ENCODE measurements at places on chromosomes 5 and 9.
A peak's percentile ranks its signal among the peaks of the same experiment; 100 is the strongest.

DNA sequence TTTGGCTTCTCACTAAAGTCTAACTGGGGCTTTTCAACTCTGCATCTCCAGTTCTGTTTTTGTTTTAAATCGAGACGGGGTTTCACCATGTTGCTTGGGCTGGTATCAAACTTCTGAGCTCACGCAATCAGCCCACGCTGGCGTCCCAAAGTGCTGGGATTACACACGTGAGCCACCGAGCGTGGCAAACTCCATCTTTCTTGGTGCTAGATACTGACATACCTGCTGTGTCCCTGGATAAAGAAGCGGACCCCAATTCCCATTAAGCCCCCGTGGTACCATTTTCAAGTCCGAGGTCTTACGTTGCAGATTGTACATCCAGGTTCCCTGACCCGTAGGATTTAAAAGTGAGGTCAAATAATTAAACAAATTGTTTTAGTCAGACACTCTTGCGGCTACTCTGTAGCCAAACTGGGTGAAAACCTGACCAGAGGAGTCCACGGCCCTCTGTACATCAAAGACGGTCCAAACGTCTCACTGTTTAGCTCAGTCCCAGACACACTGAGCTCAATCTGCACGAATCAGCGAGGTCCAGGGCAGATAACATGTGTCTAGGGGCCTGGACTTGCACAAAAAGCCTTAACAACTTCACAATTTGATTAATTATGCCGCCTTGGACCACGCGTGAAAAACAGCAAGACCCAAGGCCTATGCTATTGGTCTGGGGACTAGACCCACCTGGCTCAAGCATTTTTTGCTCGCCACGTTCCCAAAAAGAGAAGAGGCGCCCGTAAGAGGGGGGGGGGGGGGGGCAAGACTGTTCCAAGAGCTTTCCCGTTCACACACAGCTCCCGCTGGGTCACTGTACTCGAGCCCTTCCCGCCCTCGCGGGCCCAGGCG, 727 bp upstream of the DNAJA1 start:
- DNase-seq, result no peak

- DNase-seq, result peak; percentile 90
Observed at GRCh38 chr9:127734747-127735529, at the start of gene TOR2A. Gene TOR2A, minus strand, starts transcription at chr9:127735294. Its CDS starts 24 bp downstream, at chr9:127735270.

- no peak for DNase-seq
Observed at GRCh38 chr9:109447329-109448076, 50.6 kb downstream of the PTPN3 start.

GRCh38 chr5:37954561-37954960, 114.7 kb upstream of the GDNF start:
- DNase-seq, result no peak

- no peak for DNase-seq
Observed at GRCh38 chr9:116154334-116154975, 864 bp downstream of the PAPPA start.

DNA sequence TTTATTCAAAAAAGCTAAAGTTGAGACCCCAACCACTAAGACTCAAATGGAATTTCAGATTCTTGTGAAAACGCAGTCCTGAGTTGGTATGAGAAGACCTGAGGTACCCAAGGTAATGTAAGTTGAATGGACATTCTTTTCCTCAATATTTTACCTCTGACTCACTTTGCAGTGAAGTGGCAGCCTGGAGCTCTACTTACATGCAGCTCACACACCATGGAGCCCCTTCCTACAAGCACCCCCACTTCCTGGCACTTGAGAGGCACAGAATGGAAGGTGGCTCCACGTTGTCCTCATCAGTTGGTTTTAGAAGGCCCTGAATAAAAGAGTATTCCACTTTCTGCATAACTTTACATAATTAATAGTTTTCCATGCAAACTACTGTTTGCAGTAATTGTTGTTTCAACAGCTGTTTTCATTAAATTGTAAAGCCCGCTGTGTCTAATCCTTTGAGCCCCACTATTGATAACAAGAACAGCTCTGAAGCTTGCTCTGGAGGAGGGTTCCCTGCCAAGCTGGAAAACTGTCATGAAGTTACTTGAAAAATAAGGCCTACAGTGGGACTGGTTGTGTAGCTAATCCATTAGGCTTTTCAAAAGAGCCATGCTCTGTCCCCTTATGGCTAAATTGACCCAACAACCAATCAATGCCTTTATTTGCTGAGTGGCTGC, 102.2 kb upstream of the SPATA31D4 start:
- DNase-seq, result no peak

DNA sequence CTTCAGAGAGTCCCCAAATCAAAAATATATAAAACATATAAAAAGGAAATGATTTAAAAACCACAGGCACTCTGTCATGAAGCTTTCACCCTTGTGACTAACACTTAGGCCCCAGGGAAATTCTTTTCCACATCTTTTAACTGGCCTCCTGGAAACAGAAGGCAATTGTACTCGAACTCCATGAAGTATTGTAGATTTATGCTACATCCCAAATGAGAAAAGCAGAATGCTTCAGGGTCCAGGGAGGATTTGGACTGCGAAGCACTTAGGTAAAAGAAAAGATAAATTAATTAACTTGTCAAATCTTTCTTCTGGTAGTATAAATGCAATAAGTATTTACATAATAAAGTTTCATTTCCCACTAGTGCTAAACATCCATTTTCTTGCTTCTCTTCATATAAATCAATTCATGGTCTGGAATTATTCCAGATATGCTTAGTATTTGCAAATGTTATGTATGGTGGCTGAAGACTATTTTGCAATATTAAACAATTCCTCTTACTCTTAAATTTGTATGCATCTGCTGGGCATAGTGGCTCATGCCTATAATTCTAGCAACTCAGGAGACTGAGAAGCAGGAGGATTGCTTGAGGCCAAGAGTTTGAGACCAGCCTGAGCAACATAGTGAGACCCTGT, 64.9 kb upstream of the ELL2 start:
- no peak for DNase-seq

GRCh38 chr5:149490599-149491485, 60.4 kb downstream of the CSNK1A1 start:
- no peak for DNase-seq

DNA sequence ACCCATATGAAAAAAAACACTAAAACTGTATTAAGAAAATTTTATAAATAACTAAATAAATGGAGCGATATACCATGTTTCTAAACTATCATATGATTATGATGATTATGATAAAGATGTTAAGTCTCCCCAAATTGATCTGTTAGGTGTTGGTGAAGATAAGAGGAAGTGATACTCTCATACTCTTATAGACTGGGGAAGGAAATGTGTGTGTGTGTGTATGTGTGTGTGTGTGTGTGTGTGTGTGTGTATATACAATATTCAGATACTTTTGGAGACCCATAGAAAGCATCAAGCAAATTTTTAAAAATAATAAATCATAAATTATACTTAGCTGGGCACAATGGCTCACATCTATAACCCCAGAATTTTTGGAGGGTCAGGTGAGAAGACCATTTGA, 62.9 kb downstream of the TMEM232 start:
- DNase-seq, result no peak

DNA sequence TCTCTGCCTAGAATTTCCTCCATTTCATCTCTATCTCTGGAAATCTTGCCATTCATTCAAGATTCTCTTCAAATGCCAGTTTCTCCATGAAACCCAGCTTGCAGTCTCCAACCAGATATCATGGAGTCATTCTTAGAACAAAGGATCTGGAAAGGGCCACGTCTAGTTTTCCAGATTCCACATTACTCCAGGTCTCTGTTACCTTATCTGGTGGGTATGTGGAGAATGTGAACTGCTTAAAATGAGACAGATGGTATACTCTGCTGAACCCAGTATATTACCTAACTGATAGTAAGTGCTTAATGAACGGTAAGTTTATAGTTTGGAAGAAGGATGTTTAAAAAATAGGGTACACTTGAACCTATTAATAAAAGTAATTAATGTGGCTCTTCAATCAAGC, 52.3 kb upstream of the ZSWIM6 start:
- peak; percentile 72 for DNase-seq

DNA sequence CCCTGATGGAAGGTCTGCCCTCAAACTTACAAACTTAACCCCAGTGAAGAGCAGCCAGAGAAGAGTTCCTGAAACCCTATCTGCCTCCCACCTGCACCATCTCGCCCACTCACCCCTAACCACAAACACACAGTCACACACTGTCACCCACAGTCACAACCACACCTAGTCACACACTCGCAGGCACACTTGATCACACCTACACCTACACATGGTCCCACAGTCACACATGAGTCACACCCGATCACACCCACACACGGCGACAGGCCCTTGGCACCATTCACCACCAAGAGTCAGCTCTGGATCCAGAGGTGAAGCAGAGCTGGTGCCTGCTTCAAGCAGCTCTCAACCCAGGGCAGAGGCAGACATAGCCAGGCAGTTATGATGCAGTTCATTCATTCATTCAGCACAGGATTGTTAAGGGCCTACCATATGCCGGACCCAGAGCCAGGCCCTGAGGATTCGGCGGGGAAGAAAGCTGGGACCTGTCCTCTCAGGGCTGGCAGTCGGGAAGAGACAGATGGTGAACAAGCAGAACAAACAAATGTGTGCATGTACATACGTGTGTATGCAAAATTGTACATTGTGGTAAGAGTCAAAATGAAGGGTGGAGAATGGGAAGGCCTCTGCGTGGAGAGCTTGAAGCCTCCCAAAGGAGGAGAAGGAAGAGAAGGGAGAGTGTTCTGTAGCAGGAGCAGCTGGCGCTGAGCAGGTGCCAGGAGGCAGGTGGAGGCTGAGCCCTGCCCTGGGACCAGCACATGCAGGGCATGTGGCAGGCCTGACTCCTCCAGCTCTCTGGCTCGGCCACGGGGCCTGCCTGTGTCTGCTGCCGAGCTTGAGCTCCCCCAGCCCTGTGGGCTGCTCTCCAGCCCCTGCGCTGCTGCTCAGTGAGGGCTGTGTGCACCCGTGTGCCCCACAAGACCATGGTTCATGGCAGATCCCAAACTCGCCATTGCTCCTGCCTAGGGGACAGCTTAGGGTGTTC, 6.4 kb downstream of the TSPAN17 start:
- no peak for DNase-seq

- DNase-seq, result peak; percentile 38
Observed at GRCh38 chr9:128103589-128103962, 24.0 kb downstream of the PTGES2 start.

GRCh38 chr9:112308588-112308987, 24.8 kb downstream of the PTBP3 start:
- peak; percentile 48 for DNase-seq

DNA sequence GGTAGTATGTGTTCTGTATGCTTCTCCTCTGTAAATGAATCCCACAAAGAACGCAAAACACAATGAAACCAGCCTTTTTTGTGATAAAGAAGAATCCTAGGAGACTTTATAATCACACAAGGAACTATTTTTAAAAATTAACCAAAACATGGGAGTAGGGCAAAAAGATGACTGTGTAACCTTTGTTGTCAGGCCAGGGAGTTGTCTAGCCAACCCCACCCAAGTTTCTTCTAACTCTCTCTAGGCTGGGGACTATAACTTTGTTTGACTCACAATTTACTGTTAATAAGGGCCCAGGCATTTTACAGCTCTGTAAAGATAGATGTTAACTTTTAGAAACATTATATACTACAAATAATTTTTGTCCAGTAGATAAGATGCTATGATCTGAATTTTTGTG, 176.1 kb downstream of the ADAMTS12 start:
- DNase-seq, result no peak

- no peak for DNase-seq
Observed at GRCh38 chr5:92514896-92515295, 1066.1 kb downstream of the NR2F1-AS1 start.

DNA sequence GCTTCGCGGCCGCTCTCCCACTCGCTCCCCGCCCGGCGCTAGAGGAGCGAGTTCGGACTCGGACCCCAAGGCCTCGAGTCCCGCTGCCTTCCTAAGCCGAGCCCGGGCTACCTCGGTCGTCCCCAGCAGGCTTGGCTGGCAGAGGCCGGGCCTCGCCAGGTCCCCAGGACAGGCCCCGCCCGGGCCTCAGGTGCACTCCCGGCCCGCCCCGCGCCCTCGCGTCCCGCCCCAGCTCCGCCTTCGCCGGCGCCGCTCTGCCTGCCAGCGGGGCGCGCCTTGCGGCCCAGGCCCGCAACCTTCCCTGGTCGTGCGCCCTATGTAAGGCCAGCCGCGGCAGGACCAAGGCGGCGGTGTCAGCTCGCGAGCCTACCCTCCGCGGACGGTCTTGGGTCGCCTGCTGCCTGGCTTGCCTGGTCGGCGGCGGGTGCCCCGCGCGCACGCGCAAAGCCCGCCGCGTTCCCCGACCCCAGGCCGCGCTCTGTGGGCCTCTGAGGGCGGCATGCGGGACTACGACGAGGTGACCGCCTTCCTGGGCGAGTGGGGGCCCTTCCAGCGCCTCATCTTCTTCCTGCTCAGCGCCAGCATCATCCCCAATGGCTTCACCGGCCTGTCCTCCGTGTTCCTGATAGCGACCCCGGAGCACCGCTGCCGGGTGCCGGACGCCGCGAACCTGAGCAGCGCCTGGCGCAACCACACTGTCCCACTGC, at the start of gene SLC22A5:
Gene SLC22A5, plus strand, starts transcription at position 237 of the 707 bp plus-strand sequence. Its CDS starts 263 bp downstream, at position 500.
- peak; percentile 14 for DNase-seq

DNA sequence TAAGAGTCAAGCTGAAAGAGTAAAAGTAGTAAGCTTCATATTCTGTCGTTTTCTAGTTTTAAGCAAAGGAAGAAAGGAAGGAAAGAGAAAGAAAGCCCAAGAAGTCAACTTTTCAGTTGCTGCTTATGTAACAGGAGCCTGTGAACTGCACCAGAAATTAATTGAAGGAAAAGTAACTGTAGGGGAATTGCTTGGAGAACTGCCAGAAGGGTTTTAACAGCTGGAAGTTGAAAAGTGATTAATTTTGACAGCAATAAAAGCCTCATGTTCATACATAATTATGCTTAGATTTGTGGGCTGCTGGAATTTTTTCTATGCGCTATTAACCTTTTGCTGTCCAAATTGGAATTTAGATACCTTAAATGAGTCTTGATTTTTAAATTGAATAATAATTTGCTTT, 255.7 kb downstream of the ENC1 start:
- DNase-seq, result no peak

GRCh38 chr5:122354293-122354692, 42.3 kb downstream of the SNCAIP start:
- no peak for DNase-seq

- no peak for DNase-seq
Observed at GRCh38 chr5:159010661-159011442, 88.9 kb downstream of the EBF1 start.

DNA sequence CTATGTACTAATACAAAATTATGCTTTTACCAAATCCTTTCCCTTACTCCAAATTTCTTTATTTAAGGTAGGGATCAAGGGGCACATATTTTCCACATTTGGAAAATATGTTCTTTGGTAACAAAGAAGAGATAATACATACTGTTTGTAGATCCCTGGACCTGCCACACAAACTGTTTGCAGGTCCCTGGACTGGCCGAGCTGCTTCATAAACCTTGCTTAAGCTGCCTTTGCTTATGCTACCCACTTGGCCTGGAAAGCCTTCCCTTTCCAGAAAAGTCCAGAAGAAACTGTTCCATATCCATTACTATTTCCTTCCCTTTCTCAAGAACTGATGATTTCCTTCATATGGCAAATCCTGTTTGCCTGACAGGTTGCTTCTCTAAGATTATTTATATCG, 22.6 kb upstream of the DMXL1 start:
- no peak for DNase-seq

- DNase-seq, result no peak
Observed at GRCh38 chr5:1007221-1007680, 1.4 kb upstream of the NKD2 start.

- no peak for DNase-seq
Observed at GRCh38 chr5:68216245-68217046, 890 bp downstream of the PIK3R1 start.

- no peak for DNase-seq
Observed at GRCh38 chr9:84668196-84669012, 1.1 kb upstream of the NTRK2 start.

- no peak for DNase-seq
Observed at GRCh38 chr5:79535477-79536192, 21.7 kb upstream of the HOMER1 start.

- DNase-seq, result no peak
Observed at GRCh38 chr5:83701886-83702285, 18.8 kb downstream of the HAPLN1 start.
